ENCODE measurements at places on chromosomes 1 and 21.
A peak's percentile ranks its signal among the peaks of the same experiment; 100 is the strongest.

DNA sequence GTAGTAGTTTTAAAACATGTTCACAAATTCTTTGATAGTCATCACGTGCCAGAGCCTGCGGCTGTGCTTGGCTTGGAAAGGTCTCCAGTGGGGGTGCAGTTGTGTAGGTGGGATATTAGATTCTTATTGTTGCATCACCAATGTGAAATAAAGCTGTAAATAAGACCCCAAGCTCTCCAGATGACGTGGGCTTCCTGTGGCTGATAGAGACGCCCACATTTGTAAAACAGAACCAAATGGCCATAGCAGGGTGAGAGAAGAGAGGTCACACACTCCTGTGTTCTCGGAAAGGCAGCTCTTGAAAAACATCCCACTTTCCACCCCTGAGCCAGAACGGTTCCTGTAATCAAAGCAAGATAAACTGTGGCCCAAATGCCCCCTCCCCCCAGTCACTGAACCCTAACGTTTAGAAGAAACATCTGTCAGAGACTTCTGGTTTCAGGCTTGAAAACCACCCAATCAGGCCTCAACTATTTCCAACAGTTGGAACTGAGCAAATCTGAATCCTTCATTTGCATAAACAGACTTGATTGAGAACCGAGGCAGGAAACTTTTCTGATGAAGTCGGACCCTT is 6.6 kb upstream of the NTPCR start:
- no peak for DNase-seq

GRCh38 chr1:95309031-95309471 is 75.0 kb downstream of the RWDD3 start:
- peak; percentile 74 for DNase-seq

- DNase-seq = peak; percentile 77
These were observed 103.6 kb downstream of the KIF26B start for GRCh38 chr1:245258271-245258920.

GRCh38 chr21:31351438-31351837 is 7.4 kb upstream of the TIAM1 start:
- no peak for DNase-seq

DNA sequence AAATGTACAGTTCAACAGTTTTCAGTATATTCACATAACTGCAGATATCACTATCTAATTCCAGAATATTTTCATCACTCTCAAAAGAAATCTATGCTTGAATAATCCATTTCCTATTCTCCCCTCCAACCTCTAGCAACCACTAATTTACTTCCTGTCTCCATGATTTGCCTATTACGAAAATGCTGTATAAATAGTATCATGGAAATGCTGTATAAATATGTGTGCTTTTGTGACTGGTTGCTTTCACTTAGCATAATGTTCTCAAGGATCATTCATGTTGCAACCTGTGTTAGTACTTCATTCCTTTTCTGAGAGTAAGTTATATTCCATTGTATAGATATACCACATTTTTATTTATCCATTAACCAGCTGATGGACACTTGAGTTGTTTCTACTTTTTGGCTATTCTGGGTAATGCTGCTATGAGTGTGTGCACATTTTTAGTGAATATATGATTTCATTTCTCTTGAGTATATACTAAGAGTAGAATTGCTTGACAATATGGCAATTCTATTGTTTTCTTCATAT is 115.6 kb downstream of the TNFSF18 start:
- DNase-seq = no peak

GRCh38 chr1:106619080-106619826 is 437.2 kb upstream of the PRMT6 start:
- DNase-seq = no peak

DNA sequence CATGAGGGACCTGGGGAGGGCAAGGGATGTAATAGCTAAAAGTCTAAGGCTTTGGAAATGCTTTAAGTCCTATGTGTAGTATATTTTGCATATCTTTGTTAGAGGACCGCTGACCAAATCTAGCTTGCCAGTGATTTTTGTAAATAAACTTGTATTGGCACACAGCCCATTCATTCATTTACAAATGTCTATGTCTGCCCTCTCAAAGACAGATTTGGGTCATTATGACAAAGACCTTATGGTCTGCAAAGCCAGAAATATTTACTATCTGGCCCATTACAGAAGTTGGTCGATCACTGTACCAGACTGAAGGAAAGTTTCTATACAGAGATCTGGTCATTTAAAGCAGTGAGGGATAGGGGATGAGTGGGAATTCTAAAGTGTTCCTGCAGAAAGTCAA is 120.1 kb upstream of the RAVER2 start:
- DNase-seq = peak; percentile 53

All from stomach (tissue), 19 donors.